ENCODE measurements at places on chromosomes 7 and 10.

GRCh38 chr10:96025566-96025965 is 17.8 kb upstream of the CCNJ start:
- peak; percentile 9 for DNase-seq

DNA sequence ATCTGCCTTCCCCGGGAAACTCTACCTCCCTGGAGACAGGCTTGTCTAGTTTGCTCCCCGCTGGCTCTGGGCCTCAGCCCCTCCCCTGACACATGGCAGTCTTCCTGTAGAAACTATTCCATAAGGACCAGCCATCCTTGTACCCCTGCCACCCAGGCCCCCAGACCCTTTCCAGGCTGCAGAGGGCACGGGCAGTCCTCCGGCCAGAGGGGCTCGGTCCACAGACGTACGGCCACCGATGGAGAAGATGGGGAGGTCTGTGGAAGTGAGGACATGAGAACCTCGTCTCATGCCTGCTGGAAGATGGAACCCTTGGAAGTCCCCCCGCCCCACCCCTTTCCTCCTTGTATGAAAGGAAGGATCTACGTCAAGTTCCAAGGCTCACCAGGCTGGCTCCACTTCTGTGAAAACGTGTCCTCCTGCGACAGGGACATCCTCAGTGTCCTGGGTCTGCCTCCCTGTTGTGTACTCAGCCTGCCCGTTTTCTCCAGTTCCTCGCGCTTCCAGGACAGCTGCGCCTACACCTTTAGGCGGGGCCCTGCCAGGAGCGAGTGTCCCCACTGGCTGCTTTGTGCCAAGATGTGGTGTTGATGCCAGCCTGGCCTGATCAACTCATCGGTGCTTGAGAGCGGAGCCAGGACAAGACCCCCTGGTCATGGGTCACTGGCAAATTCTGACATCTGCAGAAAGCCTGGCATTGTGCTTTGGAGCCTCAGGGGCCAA is 414.9 kb downstream of the GLRX3 start:
- no peak for DNase-seq

DNA sequence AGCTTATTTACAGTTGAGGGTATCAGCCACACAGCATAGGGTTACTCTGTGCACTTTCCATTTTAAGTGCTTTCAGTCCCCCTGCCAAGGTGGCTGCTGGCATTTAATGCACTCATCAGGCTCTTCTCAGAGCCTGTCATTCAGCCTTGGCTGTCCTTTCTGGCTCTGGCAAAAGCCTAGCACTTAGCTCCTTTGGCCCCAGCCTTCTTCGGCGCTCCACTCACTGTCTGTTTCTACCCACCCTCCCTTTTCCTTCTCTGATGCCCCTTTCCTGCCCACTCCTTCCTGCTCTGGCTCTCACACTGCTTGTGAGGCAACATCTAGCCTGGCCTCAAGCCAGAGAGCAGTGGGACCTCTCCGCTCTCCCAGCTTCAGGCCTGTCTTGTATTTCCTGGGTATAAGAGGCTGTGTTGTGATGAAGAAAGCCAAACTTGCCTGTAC is 60.2 kb downstream of the WIPF3 start:
- DNase-seq: no peak

- DNase-seq: no peak
These were observed 2.6 kb downstream of the GJD4 start for GRCh38 chr10:35607475-35608327.

DNA sequence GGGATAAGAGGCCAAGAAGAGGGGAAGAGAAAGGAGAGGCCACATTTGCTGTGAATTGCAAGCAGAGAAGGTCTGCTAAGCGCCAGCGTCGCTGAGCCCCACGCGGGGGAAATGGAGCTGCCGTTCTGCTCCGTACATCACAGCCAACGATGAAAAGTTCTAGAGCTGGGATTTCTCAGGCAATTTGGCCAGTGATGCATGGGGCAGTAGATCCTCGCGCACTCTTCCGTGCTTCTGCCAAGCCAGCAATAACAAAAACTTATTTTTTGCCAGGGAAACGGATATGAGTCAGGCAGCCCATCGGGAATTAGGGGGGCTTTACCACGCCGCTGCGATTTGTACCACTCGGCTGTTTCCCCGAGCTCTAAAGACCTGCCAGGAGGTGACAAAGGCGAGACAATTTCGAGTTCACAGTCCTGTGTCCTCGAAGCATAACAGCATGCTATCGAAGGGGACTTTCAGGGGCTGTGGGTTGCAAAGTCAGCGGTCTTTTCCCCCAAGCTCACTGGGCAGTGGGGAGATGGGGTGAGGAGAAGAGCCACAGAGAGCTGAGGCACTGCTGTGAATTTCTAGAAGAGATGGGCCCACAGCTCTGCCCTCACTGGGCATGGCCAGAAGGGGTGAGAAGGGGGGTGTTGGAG is 30.0 kb upstream of the SLF2 start:
- DNase-seq: no peak

DNA sequence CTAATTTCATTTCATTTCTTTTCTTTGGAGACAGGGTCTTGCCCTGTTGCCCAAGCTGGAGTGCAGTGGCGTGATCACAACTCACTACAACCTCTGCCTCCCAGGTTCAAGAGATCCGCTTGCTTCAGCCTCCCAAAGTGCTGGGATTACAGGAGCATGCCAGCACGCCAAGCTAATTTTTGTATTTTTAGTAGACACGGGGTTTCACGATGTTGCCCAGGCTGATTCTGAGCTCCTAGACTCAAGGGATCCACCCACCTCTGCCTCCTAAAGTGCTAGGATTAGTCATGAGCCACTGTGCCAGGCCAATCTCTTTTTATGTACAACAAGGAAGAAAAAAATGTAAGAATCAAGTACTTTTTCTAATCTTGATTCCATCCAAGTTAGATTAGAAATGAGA is 10.7 kb upstream of the KMT2E start:
- DNase-seq: peak; percentile 54

- no peak for DNase-seq
These were observed 359.4 kb upstream of the CELF2 start for GRCh38 chr10:10658172-10658785.

- no peak for DNase-seq
These were observed 6.5 kb downstream of the INHBA start for GRCh38 chr7:41696323-41696916.

DNA sequence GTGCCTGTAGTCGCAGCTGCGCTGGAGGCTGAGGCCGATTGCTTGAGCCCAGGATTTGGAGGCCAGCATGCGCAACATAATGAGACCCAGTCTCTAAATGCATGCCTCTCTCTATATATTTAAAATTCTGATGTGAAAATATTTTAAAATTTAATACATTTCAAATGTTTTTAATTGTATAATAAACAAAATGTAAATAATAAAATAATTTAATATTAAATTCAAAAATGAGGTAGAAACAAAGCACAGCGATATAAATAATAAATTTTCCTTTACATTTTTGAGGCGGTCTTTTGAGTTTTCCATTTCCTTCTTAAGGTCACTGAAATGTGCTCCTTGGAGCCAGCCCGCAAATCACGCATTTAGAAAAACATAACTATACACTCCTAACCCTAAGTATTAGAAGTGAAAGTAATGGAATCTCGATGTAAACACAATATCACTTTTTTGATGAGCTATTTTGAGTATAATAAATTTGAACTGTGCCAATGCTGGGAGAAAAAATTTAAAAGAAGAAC is 523 bp upstream of the CDK1 start:
- no peak for DNase-seq

DNA sequence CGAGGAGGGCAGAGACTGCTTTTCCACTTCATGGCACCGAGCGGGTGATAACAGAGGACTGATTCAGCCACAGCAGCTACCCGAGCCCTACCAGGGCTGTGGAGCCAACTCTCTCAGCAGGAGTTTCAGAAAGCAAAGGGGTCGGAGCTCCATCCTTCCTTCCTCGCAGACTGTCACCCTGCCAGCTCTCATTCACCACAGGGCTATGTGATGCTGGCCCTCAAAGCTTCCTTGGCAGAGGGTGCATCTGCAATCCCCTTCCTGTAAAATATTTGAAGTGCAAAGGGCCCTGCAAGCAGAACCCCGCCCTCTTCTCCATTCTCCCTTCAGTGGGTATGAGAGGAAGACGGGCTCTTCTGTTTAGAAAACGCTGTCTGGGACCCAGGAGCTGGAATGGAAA is 105.3 kb upstream of the LYZL2 start:
- DNase-seq: no peak

DNA sequence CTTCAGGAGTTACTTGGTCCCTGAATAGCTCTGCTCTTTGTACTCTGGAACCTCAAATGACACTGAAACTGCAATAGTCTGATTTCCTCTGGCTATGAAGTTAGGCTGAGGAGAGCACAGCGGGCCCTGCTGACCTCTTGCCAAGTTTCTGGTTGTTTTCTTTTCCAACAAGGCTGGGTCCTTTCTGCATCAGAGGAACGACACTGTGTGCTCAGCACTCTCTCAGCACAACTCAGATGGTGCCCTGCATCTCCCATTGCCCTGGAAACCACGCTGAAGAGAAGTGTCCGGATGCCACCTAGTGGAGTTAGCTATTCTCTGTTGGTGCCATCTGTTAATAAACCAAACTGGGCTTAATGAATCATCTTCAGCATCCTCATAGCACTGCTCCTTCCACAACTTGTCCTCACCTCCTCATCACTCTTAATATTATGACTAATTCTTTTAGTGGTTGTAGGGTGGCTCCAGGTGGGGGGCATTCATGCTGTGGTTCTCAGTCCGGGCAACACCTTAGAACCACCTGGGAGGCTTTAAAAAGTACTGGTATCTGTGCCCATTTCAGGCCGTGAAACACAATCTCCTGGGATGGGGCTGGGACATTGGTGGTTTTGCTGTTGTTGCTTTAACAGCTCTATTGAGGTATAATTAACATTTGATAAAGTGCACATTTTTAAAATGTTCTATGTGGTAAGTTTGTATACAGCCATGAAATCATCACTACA is 8.2 kb upstream of the EFCAB10 start:
- peak; percentile 60 for DNase-seq

DNA sequence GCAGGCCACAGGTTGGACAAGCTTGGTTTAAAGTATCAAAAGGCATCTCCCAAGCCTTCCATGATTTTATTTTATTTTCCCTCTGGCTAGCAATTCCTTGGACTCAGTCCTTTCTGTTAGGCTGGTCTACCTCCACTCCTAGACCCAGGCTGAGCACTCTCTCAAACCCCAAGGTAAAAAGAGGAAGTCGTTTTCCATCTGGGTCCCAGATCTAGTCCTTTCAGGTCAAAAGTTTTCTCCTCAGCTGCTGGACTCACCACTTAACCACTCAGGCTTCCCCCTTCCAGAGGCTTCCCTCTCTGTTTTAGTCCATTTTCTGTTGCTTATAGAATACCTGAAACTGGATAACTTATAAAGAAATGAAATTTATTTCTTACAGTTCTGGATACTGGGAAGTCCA is 252.3 kb upstream of the MKLN1 start:
- no peak for DNase-seq

GRCh38 chr10:124289851-124290795 is 128.6 kb downstream of the OAT start:
- no peak for DNase-seq

DNA sequence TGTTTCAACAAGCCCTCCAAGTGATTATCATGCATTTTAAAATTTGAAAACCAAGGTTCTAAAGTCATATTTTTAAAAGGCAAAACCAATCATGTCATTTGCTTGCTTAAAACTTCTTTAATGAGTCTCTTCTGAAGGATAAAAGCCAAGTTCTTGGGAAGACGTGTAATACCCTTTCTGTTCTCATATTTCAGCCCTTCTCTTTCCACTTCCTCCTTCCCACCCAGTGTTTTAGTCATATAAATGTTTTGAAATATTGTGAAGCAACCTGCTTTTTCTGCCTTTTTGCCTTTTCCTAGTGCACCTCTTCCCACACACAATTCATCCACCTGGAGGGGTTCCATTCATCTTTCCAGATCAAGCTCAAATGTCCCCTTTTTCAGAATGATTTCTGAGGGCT is 211.1 kb upstream of the LRRTM3 start:
- DNase-seq: no peak

GRCh38 chr7:135160098-135160857 is 10.2 kb downstream of the CYREN start:
- DNase-seq: no peak

GRCh38 chr10:6200734-6201515 is 1.8 kb upstream of the PFKFB3 start:
- DNase-seq: peak; percentile 45

DNA sequence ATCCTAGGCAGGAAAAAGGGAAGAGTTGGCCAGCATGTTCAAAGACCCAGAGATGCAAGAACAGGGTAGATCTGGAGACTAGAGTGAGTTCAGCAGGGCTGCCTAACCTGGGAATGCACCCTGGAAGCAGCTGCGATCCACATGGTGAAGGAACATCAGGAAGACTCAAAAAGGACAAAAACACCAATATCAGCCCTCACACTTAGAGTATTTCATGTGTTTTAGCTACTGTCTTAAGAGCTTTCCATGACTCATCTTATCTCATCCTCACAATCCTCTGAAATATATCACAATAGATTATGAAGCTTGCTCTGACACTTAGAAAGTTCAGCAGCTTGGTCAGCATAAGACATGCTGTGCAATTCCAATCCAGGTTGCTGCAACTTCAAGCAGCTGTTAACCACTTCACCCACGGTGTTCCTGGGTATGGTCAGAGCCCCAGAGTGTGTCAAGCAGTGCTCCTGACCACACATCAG is 380.9 kb downstream of the PARD3 start:
- no peak for DNase-seq

DNA sequence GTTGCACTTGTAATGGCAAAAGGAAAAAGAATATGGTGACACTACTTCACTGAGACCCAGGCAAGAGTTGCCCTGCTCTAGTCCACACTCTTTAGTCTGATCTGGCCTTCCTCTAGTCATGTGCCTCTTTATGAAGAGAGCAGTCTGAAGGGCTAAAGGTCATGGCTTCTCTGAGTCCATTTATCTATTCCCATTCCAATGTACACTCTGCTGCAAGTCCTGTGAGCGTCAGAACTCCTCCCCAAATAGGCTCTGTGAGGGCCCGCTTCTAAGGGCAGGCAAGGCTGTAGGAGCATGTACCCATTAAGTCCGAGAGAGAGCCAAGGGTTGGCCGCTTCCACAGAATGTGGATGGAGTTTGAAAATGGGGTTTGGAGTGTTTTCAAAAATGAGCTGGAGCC is 209.3 kb downstream of the AHR start:
- no peak for DNase-seq

- DNase-seq: no peak
These were observed 33.1 kb downstream of the PDSS1 start for GRCh38 chr10:26730552-26730951.

DNA sequence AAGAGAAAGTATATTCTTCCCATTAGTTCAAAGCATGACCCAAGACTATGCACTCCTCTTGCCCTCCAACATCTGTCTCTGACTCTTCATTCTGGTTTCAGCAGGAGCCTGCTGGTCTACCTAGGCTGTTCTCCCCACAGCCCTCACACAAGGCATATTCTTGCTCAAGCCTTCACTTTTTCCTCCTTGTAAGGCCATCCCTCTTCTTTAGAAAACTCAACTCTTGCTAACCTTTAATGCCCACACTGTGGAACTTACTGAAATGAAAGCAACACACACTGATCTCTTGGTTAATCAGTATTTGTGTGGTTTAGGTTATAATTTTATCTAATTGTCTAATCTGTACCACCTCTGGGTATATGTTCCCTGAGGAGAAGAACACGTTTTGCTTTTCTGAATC is 75.8 kb downstream of the PRKCQ start:
- peak; percentile 48 for DNase-seq

DNA sequence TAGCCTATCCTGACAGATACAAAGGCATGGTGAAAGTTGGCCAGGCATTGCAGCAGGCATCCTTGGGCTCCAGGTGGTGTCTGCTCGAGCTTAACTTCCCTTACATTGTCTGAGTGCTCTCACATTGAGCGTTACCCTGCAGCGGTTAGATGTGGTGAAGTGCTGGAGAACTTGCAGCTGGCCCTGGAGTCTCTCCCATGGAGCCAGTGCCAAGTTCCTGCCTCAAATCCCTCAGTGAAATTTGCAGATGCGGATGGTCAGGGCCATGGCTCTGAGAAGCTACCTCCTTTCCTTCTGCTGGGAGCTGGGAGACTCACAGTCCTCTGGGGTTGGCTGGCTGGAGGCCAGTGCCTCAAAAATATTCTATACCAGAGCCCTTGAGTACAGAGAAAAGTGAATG is 3.3 kb upstream of the ZNF746 start:
- DNase-seq: no peak

All from stimulated activated CD4-positive, alpha-beta T cell treated with anti-CD3 and anti-CD28 coated beads, Interleukin-1b, Interleukin-23, amount 100 ng/mL, for 48 hours (primary cell).